Aorta (tissue), 5 donors: ENCODE measurements at places on chromosomes 7 and 10. TPM values are rescaled to one million over a fixed set of nuclear protein-coding genes. Genes with fewer than 3 reads are reported as not detected.

DNA sequence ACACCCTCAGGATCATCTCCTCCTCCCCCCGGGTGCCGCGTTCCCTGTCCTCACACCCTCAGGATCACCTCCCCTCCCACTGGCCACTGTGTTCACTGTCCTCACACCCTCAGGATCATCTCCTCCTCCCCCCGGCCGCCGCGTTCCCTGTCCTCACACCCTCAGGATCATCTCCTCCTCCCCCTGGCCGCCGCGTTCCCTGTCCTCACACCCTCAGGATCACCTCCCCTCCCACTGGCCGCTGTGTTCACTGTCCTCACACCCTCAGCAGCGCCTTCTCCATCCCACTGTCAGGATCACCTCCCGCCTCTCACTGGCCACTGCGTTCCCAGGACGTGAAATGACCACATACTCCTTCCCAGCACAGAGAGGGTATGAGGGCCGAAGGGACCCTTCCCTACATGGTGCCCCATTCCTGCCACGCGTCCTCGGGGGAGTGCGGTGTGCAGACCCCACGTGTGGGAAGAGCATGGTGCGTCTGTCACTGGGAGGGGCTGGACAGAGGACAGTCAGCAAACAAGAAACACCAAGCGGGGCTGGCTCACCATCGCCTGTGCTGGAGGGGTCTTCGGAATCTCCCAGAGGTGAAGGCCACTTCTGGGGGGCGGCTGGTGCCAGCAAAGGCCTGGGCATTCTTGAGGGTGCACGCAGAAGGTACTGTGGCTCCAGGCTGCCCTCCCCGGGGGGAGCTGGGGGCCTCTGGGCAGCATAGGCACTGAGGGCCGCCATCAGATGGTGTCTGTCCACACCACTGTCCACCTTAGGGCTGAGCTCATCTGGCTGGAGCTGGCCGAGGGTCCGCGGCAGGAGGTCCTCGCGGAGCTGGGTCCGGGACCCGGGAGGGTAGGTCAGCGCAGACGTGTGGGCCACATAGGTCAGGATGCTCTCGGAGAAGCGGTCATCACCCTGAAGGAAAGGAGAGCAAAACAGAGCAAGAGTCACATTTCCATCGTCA lies 421.0 kb downstream of the PTPRN2 start:
- DNase-seq, result no peak

GRCh38 chr7:155276800-155277375 lies 20.8 kb upstream of the INSIG1 start:
- no peak for DNase-seq

Gene CACNA2D1
- total RNA-seq, result 40.7 TPM

DNA sequence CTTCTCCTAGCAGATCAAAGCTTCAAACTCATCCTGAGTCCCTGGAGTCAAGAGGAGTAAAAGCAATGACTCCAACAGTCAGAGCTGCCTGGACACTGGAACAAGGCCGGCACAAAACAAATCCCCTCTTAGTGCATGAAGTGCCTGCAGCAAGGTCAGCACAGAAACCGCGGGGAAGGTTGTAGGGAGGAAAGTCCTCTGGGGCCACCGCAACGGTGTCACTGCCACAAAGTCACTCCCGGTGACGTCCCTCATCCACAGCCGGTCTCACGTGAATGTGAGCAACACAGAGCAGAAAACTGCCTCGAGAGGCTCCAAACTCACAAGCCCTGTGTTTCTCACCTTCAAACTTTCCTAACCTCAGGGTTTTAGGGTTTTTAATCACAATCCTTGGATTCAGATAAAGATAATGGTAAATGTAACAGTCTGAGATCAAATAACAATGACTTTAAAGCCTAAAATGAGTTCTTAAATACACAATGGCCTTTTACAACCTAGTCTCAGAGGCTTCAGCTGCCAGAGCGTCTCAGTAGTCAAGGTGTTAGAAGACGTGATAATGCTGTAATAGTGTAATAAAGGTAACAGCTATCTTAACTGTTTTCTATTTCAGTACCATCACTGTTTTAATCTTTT lies 274.3 kb downstream of the ZMYND11 start:
- DNase-seq, result no peak

DNA sequence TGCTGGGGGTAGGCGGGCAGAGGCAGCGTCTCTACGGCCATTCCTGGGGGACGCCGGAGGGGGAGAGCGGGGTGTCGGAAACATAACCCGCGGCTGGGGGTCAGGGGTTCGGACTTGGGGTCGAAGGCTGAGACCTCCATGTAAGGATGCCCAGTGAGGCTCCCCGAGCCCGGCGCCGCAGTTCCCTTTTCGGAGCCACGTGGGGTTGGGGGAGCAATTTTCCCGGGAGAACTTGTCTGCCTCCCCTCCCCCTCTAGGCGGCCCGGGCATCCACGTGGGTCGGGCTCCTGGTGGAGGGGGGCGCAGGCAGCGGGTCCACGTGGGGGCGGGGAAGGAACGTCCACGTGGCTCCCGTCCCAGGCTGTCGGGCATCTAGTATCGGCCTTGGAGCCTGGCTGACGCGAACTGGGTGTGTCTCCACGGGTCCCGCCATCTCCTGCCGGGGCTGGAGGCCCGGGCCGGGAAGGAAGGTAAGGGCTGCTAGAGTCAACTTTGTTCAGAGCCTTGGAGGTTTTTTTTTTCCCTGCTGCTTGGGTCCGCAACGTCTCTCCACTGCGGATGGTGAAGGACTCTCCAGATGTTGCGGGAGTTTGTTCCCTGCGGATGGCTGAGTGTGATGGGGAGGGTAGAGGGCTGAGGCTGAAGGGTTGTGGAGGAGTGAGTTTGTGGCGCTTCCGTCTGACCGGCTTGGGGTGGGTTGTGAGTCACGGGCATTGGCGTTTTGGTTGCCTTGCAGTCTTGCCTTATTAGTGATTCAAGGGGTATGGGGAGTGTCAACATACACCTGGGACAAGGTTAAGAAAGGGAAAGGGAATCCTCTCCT lies 744 bp downstream of the PPRC1 start:
- DNase-seq, result peak; percentile 84

DNA sequence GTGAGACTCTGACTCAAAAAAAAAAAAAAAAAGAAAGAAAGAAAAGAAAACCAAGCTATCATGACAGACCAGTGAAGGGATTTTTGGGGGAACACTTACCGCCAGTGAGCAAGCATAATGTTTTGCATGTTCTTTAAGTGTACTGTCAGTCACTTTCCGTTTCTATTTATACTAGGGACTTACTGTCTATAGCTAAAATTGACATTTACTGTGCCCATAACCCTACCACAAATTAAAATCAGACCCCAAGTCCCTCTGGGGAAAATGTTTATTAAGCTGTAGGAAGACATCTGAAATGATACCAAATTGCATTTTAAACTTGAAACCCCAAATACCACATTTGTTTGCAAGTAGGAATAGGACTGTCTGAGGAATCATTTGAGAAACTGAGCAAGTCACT lies 252.8 kb downstream of the TRIL start:
- DNase-seq, result no peak

Gene GPR15LG
- not detected for total RNA-seq

GRCh38 chr7:36966636-36967035 lies 242.3 kb upstream of the AOAH start:
- no peak for DNase-seq

Gene GIMAP2
- total RNA-seq, result 24.7 TPM

Gene AP1S1
- 26.9 TPM for total RNA-seq

Gene CFAP69
- total RNA-seq, result 15.8 TPM

- DNase-seq, result no peak
Observed at GRCh38 chr10:4691776-4692175, 134.2 kb upstream of the AKR1E2 start.

- DNase-seq, result no peak
Observed at GRCh38 chr10:64113792-64114191, 592.6 kb downstream of the REEP3 start.

DNA sequence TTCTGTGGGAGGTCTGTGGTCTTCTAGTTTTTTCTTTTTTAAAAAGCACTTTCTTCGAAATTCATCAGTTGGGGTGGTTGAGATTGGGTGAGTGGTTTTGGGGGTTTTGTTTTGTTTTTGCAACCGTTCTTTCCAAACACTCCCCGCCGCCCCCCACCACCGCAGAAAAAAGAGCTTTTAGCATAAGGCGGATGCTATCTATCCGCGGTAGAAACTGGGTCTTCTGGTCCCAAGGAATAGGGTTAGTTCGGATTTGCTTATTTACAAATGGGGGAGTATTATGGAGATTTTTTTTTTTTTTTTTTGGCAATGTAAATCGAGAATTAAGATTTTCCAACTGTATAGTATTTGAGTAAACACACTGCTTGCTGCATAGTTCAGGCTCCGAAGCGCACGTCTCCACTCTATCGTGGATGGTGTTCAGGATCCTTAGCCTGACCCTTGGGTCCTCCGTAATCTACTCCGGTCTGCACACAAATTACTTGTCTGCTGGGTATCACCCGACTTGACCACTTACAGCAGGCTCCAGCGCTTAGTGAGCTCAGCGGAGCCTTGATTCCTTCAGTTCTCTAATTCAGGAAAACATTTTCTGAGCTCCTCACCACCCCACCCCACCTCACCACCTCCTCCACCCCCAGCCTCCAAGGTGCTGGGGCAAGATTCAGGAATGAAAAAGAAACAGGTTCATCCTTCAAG lies 757 bp upstream of the NRCAM start:
- no peak for DNase-seq

Gene SPDYE16
- total RNA-seq, result 0.48 TPM

DNA sequence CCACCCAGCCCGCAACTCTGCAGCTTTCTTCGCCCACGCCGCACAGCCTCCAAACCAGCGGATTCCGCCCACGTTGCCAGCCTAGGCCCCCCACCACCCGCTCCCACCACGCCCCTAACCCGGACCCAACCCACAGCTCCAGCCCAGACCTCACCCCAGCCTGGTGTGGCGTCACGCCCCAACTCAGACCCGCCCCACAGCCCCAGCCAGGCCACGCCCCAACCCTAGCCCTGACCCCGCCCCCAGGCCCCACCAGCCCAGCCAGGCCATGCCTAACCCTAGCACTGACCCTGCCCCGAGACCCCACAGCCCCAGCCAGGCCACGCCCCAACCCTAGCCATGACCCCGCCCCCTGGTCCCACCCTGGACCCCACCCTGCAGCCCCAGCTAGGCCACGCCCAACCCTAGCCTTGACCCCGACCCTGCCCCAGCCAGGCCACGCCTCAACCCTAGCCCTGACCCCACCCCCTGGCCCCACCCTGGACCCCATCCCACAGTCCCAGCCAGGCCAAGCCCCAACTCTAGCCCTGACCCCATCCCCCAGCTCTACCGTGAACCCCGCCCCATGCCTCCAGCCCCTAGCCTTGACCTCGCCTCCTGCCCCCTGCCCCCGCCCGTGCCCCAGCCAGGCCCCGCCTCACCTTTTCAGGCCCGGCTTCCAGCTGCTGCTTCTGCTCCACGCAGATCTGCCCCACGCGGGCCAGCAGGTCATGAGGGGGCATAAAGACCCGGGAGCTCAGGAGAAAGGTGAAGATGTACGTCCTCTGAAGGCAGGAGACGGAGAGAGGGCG lies 64.0 kb downstream of the RASGEF1A start:
- DNase-seq, result peak; percentile 61

Gene WDR86
- total RNA-seq, result 2.8 TPM

DNA sequence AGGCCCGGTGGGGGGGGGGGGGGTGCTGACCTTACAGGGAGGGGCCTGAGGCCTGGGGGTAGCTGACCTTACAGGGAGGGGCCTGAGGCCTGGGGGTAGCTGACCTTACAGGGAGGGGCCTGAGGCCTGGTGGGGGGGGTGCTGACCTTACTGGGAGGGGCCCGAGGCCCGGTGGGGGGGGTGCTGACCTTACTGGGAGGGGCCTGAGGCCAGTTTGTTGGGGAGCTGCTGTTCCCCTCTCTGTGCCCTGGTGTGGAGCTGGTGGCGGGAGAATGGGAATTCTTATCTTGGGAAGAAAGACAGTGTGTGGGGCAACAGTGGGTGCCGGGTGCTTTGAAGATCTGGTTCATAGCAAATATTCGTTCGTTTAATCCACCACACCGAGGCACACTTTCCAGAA lies 46.6 kb upstream of the CFAP46 start:
- DNase-seq, result no peak

DNA sequence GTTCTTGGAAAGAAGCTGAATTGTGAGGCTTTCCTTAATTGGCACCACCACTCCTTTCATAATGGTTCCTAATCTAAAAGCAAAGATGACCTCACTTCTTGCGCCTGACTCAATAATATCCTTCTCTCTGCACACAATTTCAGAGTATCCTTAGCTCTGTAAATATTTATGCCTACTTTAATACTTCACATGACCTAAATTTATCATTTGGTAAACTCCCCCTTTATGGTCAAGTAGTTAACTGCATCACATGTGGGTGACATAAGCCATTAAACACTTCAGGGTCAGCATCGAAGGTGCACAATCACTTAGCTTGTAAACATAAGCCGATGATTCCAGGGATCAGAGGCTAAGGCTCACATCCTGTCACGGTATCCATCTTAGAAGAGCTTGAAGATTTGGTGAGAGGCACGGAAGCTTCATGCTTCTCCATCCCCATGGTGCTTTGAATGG lies 7.3 kb upstream of the RHOBTB1 start:
- no peak for DNase-seq

DNA sequence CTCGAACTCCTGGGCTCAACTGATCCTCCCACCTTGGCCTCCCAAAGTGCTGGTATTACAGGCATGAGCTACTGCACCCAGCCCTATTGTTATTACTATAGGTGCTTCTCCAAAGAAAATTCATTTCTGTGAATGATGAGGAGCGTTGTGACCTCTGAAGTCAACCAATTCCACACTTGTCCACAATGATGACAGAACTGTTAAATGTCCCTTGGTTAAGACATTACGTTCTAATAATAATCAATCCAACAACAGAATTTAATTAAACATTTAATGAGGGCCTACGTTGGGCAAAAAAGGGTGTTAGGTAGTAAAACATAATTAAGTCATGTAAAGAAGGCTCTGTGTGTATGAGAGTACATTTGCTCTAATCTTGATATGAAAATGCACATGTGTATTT lies 18.2 kb downstream of the POLR3A start:
- DNase-seq, result no peak

DNA sequence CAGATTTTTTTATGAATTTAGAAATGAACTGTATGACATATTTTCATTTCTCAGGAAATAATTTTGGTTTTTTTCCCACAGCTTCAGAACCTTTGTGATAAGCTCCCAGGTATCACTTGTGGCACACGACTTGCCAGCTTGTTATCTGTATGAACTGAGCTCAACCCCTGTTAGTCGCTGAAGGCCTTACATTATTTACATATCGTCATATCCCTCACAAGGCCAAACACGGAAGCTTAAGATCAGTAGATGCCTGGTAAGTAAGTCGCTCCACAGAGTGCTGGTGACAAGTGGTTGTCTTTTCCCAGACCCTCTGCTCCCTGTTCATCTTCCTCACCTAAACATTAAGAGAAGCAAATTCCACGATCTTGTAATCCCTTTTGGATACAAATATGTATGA lies 55.2 kb downstream of the RAPGEF5 start:
- DNase-seq, result no peak
